Panc1 (cell line): ENCODE measurements at places on chromosomes 2 and 18. TPM values are rescaled to one million over a fixed set of nuclear protein-coding genes. Genes with fewer than 3 reads are reported as not detected.
A peak's percentile ranks its signal among the peaks of the same experiment; 100 is the strongest.

Gene SLC8A1
- total RNA-seq: 0.59 TPM

Gene INPP5D
- 0.39 TPM for total RNA-seq

Gene REG1A
- 4.3 TPM for total RNA-seq

GRCh38 chr2:241772063-241772499 is 4.5 kb upstream of the GAL3ST2 start:
- H3K4me3 ChIP-seq: no peak overlapping the region
- no peaks in the 10 kb centered on the region for H3K36me3 ChIP-seq
- peaks cover 28% of the 10 kb centered on the region for H3K4me1 ChIP-seq
- DNase-seq: no peak
- H3K27me3 ChIP-seq: no peaks in the 10 kb centered on the region
- H3K27ac ChIP-seq: no peak overlapping the region

DNA sequence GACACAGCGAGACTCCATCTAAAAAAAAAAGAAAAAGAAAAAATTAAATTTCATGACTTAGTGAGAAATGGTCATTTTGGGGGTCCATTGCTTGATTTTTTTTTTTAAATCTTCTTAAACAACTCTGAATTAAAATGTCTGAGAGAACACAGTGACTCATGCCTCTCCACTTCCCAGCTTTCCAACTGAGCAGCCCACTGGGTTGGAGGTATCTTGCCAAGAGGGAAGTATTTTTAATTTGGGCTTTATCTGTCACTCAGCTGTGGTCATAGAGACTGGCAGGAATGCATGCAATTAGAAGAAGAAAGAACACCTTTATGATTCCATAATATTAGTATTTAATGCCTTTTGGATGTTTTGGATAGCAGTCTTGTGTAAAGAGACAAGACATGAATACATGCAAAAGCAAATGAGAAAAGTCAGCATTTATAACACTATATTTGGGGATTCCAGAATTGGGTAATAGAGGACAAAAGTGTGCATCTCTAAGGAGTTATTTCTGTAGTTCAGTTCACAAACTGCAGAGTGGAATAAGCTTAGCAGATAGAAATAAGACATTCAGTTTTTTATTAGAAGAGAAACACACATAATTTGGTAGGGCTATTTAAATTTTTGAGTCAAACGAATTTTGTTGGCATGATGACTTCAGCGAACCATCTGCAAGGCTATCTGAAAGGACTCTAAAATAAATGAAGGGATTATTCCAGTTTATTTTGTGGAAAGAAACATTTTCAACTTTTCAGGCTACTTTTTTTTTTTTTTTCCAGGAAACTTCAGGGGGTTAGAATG is 254.8 kb downstream of the TGIF1 start:
- H3K27ac ChIP-seq: peak overlapping the region; percentile 90
- H3K27me3 ChIP-seq: no peaks in the 10 kb centered on the region
- no peaks in the 10 kb centered on the region for H3K36me3 ChIP-seq
- peaks cover 38% of the 10 kb centered on the region for H3K4me1 ChIP-seq
- no peak overlapping the region for H3K4me3 ChIP-seq

- no peak overlapping the region for H3K4me3 ChIP-seq
- H3K27me3 ChIP-seq: no peaks in the 10 kb centered on the region
- no peaks in the 10 kb centered on the region for H3K4me1 ChIP-seq
- no peak for DNase-seq
Observed at GRCh38 chr2:222136106-222136630, 162.6 kb downstream of the PAX3 start.
